ENCODE measurements at places on chromosomes 11 and 22.

DNA sequence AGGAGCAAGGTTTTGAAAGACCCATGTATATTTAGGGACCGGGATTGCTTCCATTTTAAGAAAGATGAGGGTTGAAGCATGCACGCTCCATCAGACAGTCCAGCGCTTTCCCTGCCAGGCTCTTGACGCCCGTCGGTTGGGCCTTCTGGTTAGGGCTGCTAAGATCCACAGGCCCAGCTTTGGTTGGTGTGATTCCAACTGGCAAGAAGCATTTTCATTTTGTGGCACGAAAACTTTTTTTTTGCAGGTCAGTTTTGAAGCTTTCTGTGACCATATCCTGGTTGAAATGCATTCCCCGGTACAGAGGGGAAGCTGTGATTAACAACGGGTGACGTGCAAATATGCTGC, 34.3 kb upstream of the MPPED1 start:
- DNase-seq = no peak

DNA sequence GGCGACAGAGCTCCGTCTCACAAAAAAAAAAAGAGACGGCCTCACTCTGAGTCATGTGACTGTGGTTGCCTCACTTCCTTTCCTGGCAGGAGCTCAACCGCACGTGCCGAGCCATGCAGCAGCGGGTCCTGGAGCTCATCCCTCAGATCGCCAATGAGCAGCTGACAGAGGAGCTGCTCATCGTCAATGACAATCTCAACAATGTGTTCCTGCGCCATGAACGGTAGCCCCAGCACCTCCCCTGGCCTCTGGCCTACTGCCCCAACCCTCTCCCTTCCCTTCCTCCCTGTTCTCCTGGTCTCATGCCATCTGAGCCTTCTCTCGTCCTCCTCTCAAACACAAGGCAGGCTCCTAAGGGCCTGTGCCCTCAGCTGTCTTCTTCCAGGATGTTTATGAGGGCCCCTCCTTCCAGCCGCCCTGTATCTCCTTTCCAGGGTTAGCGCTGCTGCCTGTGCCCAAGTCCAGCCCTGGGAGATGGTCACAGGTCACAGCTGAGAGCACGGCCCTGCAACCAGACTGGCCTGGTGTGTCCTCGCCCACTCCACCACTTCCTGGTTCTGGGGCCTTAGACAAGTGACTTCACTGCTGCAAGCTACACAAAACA, 30.7 kb downstream of the TOM1 start:
- no peak for DNase-seq

GRCh38 chr11:2885017-2885677, 428 bp downstream of the CDKN1C start:
- DNase-seq = no peak

DNA sequence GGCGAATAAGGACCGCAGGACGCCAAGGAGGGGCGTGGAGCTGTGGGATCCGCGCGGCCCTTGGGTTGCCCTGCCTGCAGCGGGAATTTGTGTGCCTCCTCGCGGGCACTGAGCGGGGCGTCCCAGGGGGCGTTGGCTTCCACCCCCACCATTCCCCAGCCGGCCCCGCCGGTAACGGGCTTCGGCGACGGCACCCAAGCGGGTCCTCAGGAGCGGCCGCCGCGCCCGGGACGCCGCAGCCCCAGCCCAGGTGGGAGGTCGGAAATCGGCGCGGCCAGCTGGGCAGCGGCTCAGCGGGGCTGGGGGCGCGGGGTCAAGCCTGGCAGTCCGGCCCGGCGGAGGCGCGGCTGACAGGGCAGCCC, 320 bp downstream of the CLTCL1 start:
- DNase-seq = no peak

GRCh38 chr11:112812729-112813128, 148.5 kb upstream of the NCAM1 start:
- no peak for DNase-seq

- no peak for DNase-seq
Observed at GRCh38 chr11:64314805-64315561, 2.4 kb downstream of the TRMT112 start.

GRCh38 chr11:61602775-61603569, 22.1 kb upstream of the SYT7 start:
- peak; percentile 81 for DNase-seq

DNA sequence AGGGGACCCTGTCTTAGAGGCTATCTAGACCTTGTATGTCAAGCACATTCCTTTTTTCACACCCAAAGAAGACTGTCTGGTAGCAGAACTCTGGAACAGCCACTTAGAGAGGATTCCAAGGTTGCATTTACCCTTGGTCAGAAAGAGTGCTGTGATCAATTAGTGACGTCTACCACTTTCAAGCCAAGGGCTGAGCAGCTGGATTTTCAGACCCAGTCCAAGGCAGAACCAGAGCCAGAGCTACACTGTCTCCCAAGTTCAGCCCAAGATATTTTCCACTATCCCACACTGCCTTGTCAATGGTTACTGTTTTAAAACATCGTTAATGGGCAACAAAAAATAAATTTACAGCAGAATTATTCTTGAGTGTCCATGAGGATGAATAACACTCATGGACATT, 24.0 kb downstream of the ABCC8 start:
- DNase-seq = no peak

DNA sequence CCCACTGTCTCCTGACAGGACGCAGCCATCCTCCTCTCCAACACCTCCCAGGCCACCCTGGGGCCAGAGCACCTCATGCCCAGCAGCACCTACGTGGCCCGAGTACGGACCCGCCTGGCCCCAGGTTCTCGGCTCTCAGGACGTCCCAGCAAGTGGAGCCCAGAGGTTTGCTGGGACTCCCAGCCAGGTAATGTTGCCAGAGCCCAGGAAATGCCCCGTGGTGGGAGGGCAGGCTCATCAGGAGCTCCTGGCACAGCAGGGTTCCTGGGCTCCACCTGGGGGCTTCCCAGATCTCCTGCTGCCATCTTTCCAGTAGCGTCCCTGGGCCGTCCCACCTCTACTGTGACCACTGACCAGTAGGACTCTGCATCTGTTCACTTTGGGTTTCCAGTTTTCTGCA, 16.2 kb downstream of the CSF2RB start:
- no peak for DNase-seq

DNA sequence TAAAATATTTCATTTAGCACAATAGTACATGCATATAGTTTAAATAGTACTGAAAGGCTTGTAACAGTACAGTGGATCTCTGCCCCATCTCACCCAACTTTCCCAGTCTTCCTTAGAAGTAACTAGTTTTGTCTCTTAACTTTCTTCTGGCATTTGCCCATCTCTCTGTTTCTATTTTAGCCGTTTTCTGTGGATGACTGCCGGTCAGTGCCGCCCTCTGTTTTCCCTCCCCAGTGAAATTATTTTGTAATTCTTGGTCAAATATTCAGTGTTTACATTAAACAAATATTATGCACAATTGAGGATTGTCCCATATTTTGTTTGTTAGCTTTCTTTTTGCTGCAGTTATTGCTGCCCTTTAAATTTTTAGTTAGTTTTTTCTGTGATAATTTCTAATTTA, 8.3 kb downstream of the PDHX start:
- DNase-seq = no peak

DNA sequence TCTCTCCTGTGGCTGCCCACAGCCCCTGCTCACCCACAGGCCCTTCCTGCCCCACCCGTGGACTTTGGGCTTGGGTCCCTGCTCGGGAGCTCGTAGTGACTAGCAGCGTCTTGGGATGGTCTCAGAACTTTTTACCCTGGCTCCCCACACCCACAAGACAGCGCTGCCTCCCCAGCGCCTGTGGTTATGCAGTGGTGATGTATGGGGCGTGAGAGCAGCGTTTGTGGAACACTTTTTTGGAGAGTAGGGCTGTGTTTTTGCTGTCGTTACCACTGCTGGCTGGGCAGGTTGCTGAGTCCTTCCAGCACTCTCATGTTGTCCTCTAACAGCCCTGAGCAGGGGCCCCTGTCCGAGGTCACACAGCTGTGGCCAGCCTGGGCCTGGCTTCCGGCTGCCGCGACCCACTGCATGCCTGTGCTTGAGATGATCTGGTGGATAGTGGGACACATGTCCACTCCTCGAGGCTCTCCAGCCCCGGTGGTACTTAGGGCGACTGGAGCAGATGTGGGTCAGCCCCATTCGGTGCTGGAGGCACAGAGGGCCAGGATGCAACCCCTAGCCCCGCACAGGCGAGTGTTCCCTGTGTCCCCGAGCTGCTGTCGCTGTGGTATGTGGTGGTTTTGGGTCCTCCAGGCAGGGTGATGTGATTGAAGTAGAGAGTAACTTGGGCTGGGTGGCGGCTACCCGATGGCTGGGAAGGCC, 7.1 kb upstream of the GRAMD4 start:
- no peak for DNase-seq

DNA sequence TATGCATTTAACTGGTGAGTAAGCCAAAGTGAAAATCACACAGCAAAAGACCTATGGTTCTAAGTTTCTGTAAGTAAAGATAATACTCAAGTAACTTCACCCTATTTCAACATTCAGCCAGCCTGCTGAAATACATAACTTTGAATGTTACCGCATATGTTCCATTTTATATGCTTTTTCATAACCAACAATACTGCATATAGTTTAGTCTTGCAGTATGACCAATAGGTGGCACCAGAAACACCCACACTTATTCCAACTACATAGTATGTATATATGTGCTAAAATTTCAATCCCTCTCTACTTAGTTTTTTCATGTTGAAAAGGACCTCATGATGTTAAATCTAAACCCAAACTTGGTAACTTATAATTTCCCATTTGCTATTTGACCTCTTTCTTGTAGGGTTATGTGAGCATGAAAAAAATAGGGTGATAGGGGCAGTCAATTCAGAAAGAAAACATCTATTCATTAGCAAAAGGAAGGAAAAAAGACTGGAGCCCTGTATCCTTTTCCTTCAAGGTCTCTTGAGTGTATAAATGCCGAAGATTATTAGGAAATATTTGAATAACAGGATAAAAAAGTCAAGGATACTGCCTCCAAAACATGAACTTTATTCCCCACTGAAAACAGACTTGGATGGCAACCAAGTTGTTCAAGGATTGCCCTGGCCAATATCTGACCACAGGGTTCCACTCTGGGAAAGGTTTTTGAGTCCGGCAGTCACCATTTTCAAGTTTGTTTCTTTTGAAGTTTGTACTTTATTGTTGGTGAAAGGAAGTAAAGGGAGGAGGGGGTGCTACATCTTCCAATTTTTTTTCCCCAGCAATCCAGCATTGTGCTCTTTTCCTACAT, 23.8 kb upstream of the FZD4 start:
- DNase-seq = no peak

- peak; percentile 28 for DNase-seq
Observed at GRCh38 chr11:126815111-126815510, 185.5 kb downstream of the KIRREL3 start.

- DNase-seq = no peak
Observed at GRCh38 chr11:58179648-58180047, 9.2 kb upstream of the OR9Q2 start.

DNA sequence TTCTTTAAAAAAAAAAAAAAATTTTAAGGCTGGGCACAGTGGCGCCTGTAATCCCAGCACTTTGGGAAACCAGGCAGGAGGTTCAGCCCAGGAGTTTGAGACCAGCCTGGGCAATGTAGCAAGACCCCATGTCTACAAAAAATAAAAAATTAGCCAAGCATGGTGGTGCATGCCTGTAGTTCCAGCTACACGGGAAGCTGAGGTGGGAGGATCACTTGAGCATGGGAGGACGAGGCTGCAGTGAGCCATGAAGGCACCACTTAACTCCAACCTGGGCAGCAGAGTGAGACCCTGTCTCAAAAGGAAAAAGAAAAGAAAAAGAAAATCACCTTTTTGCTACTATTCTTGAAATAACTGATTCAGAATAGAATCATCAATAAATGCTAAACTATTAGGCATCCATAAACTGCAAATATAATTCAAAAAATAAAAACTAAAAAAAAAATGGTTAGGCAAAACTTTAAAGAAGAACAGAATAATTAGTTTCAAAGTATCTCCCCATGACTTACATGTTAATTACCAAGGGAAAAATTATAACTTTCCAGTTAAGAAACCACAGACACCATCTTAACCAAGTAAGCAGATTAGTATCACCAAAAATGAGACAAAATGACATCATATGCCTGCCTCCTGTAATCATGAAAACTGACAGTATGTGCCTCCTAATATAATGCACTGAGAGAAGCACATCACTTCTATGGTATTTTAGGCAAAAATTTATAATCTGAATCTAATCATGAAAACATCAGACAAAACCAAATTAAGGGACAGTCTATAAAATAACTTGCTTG, 63.6 kb downstream of the DENND5A start:
- no peak for DNase-seq

- DNase-seq = no peak
Observed at GRCh38 chr11:19617696-19618523, 94.7 kb upstream of the NAV2 start.

DNA sequence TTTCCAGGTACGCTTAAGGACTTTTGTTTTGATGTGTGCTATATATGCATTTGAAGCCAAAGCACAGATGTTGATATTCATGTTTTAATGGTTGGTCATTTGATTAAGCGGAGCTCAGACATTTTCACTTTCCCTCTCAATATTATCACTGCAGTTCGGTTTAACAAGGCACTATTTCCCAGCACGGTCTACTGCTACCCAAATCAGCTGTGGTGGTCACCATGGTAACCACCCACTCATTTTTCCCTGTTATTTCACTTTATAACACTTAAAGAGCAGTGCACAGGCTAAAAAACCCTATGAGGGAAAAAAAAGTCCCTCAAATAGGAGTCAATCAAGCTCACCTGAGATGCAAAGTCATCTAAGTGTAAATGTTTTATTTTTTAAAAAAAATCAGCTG, 439.6 kb upstream of the CCDC90B start:
- no peak for DNase-seq

DNA sequence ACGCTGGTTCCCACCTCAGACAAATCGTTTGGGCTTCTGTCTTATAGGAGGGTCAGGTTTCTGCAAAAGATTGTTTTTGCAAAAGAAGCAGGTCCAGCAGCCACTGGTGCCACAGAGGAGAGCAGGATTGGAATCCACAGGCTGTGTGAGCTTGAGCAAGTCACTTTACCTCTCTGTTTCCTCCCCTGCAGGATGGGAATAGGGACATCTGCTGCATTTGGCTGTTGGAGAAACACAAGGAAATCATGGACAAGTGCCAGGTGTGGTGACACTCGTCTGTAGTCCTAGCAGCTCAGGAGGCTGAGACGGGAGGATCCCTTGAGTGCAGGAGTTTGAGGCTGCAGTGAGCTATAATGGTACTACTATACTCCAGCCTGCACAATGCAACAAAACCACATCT, 422.6 kb downstream of the MN1 start:
- no peak for DNase-seq

DNA sequence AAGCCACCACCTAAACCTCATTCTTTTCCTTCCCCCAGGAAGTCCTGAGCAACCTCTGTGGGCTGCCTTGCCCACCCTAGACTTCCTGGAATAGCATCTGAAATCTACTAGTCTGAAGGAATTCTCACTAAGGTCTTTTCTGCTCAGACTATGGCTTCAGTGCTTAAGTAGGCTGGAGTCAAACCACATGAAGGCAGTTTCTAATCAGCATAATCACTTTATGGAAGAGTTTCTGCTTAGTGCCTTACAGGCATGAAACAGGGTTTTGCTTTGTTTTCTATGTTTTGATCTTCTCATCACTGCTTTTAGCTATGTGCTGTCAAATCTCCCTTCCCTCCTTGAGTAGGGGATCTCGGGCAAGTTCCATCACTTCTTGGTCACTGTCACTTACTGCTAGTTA, 117.7 kb downstream of the WT1 start:
- no peak for DNase-seq
